Left renal cortex interstitium (tissue), 4 donors: ENCODE measurements at places on chromosomes 3 and 15. TPM values are rescaled to one million over a fixed set of nuclear protein-coding genes. Genes with fewer than 3 reads are reported as not detected.

DNA sequence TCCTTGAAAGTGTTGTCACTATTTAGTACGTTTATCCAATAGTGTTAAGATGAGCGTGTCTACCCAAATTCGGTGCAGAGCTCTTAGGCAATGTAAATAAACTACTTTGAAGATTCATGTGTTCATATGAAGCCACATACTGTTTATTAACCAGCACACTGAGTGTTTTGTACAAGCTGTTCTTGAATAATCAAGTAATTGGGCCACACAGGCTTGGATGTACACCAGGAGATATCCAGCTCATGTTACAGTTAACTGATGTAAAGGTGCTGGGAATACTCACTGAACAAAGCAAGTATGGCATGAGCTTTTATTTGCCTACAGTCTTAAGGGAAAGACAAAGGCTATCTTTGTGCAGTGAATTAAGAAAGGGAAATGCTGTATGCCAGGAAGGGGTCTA, 632 bp upstream of the DHX36 start:
- DNase-seq: no peak

GRCh38 chr15:41494190-41494921, 682 bp downstream of the ITPKA start:
- no peak for DNase-seq

DNA sequence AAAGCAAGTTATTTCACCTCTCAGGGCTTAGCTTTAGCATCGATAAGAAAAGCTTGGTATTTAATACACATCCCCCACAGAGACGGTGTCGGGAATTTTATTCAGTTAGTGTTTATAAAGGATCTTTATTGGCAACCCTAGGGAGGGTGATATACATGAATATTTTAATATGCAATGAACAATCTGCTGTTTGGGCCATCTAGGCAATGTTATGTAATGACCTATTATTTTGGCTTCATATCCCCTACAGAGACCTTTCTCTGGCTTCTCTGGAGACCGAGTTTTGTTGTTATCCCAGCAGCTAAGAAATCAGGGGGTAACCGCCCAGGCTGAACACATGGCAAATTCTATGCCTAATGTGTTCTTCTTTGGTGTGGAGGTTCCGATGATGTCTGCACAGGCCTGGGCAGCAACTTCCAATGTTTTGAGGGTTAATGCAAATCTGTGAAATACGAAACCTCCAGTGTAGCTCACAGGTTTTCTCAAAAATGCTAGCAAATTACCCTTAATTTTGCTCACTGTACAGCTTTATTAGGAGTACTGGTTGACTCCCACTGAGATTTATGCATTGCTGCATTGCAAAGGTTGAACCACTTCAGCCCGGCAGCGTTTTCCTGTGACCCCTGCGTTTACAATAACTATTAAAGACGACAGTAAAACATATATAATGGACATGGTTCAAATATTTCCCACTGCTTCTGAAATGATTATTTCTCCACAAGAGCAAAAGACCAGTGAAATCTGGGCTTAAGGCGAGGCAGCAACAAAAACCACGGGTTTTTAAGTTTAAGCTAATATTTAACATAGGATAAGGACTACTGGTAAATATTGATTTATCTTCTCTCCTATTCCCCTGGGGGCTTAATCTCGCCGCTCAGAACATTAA, 298.3 kb upstream of the NR2E3 start:
- DNase-seq: no peak

DNA sequence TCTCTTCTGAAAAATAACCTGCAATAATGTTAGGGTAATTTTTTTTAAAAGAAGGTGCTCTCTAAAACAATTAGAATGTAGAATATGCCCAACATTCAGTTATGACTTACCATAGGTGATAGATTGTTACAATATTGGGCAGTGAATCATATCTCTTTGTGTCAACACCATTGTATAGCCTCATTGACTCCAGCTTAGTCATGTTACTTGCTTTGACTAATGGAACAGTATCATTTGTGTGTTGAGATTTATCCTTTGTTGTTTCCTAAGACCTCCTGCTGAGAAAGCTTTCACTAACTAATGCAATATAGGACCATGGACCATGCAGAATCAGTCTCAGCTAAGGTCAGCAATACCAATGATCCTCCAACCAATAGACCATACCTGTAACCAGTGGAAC, 1106.4 kb downstream of the SI start:
- no peak for DNase-seq

GOLGA8A gene
- polyA plus RNA-seq: 128 TPM

- no peak for DNase-seq
These were observed 96.1 kb upstream of the RASGRP1 start for GRCh38 chr15:38660738-38661137.

DNA sequence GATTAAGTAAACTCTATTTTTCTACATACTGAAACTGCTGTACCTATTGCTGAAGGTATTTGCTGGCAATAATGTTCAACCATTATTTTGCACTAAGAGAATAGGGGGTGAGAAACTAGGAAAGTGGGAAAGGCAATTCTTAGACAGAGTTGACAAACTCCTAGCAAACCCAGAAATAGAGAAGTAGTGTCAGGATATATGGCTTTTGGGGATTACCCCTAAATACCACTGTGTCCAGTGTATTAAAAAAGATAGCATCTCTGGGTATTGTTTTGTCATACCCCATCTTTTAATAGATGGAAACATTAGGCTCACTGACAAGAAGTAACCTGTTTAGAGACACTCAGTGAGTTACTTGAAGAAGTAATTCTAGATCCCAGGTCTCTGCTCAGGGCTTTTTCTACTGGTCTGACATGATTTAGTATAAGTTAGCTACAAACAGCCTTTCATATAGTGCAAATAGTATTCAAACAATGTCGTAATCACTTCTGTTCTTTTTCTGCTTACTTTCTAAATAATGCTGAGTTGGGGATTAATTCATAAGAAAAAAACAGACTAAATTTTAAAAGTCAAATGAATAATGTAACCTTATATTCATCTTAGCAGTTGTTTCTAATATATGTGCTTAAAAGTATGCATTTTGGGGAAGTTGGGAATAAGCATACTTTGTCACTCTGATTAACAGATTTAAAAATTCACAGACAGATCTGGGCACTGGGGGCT, 107.2 kb downstream of the IL1RAP start:
- no peak for DNase-seq

DNA sequence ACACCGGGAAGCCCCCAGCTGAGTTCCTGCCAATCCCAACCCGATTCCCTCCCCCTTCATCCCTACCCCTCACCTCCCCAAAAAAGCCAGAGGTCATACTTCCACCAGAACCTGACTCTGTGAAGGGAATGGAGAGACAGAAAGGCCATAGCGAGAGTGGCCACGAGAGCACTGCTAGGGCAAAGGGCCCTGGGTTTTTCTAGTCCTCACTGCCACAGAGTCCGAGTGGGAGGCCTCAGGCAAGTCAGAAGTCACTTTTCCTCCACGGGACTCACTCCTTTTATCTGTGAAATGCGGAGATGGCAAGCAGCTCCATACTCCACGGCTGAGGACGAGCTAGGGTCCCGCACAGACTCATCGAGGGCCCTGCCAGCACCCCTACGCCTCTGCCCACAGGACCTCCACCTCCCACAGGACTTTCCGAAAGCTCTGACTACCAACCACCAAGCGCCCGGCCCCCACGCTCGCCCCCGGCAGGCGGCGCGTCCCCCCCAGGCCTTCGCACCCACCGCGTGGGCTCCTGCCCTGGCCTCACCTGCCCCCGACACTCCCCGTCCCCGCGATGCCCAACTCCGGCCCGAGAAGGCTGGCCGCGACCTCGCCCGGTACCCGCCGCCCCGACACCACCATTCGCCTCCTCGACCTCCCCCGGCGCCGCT, 792 bp downstream of the ATP13A3 start:
- no peak for DNase-seq

GPR176 gene
- 13.5 TPM for polyA plus RNA-seq

DNA sequence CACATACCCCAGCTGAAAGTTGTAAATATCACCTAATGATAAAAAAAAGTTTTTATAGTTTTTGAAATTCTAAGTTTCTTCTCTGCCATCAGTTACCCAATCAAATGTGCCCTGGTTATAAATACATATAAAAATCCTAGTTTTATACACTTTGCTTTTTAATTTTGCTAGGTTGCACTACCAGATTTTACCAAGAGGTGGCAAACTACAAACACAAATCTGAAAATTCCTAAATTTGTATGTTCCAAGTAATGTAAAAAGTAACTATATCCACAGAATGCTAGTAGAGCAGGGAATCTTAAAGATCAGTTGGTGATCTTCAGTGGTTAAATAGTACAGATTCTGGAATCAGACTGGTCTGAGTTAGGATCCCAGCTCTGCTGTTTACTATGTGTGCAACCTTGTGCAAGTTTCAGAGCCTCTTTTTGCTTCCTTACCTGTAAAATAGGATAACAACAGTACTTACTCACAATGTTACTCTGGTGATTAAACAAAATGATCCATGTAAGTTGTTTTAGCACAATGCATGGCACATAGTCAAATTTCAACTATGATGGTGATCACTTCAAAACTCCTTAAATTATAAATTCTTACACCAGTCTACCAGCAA, 11.0 kb downstream of the TRPM7 start:
- DNase-seq: no peak

SLC24A5 gene
- 0.54 TPM for polyA plus RNA-seq

GRCh38 chr3:59925946-59926345, 876.1 kb upstream of the CFAP20DC start:
- no peak for DNase-seq

GRCh38 chr3:88852606-88853005, 254.8 kb upstream of the EPHA3 start:
- no peak for DNase-seq

KIF15 gene
- polyA plus RNA-seq: 29.6 TPM

FANCD2OS gene
- not detected for polyA plus RNA-seq

DNA sequence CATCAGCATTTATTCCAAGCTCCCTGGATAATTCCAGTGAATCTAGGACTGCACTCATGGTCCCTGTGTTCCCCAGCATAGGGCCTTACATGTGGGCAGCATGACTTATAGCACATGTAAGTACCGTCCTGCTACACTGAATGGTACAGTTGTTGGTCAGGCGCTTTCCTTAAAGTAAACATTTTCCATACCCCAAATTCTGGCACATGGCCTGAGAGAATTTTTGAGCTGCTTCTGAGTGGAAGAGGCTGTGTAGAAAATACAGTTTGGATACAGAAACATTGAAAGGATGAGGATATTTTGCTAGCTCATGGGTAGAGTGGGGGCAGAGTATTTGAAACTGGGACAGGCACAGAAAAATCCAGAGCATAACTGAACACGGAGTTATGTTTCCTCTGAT, 27.6 kb downstream of the CORO2B start:
- no peak for DNase-seq

DNA sequence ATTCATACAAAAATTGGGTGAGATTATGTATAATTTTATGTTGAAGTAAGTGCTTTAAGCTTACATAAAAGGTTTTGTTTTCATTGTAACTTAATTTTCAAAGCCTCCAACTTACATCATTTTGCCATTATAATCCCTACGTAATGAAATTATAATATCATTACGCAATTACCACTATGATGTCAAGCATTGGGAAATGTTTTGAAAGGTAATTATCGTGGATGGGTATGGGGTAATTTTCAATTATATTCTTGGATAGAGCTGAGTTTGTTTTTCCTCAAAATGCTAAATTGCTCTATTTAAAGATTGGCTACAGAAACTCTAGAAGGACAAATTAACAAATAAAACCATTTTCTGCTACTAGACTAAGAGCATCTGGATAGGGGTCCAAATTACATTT, 80.2 kb upstream of the FAM3D start:
- DNase-seq: no peak

GRCh38 chr3:13857702-13858380, 22.0 kb downstream of the WNT7A start:
- no peak for DNase-seq

INAFM2 gene
- 14.7 TPM for polyA plus RNA-seq

DNA sequence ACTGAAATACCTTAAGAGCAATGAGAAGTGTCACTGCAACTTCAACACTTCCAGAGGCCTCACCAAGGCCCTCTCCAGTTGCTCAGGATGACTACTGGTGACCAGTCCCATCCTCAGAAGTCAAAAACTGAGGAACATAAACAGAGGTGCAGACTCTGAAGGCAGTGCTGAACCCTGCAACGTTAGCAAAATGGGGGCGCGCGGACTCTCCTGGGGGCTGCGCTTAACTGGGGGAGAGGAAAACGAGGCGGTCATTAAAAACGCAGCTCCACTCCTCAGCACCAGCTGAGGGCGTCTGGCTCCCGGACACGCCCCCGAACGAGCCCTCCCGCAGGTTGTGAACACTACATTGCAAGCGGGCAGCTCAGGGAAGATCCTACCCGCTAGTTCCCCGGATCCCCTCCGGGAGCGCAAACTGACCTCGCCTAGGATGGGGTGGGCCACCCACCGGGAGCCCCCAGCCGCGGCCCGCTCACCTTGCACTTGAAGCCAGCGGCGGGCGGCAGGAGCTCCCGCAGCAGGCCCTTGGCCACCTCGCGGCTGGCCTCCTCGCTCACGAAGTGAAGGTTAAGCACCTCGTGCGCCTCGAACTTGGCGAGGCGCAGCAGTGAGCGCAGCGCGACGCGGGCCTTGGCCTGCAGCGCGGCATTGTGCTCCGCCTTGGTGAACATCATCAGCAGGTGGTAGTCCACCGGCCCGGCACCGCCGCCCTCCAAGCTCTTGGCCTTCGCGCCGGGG, 711 bp downstream of the XXYLT1 start:
- no peak for DNase-seq

DNA sequence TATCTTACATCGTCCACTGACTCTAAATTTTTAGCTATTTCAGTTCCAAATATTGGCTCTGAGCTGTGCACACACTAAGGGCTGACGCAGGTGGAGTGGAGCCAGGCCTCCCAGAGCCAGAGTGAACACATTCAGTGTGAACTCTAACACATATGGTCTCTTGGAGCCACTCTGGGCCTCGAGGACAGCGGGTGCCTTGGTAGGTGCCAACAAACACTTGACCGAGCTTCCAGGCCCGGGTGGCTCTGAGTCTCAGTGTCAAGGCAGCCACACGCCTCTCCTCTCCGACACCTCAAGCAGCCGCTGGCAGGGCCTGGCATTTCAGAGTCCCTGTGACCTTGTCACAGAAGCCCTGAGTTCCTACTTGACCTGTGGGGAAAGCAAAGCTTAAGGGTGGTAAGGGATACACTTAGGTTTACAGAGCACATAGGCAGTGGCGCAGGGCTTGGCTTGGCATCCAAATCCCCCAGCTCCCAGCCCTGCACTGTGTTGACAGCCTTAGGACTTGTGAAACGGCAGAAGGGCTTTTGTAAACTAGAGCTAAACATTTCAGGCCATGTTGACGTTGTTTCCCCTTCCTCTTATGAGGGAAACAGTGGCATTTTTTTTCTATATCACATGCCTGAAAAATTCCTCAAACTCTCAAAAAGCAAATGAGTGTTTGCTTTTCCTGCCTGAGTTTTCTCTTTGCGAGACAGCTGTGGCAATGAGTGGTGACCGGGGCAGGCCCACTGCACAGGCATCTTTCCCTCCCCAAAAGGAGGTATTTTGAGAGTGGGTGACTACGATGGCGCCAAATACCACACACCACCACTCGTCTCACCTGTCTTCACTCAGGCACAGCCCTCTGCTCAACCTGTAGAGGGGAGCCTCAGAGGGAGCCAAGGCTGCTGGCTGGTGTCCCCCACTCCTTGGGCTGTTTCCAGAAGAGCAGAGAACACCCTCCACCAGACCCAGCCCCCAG, 60.8 kb downstream of the DAPK2 start:
- no peak for DNase-seq
